ENCODE measurements at places on chromosomes 16 and 17.

- DNase-seq, result peak; percentile 76
Measured at GRCh38 chr17:58317421-58318064, 11.1 kb downstream of the TSPOAP1 start.

- DNase-seq, result no peak
Measured at GRCh38 chr17:4319221-4319620, 47.3 kb downstream of the UBE2G1 start.

DNA sequence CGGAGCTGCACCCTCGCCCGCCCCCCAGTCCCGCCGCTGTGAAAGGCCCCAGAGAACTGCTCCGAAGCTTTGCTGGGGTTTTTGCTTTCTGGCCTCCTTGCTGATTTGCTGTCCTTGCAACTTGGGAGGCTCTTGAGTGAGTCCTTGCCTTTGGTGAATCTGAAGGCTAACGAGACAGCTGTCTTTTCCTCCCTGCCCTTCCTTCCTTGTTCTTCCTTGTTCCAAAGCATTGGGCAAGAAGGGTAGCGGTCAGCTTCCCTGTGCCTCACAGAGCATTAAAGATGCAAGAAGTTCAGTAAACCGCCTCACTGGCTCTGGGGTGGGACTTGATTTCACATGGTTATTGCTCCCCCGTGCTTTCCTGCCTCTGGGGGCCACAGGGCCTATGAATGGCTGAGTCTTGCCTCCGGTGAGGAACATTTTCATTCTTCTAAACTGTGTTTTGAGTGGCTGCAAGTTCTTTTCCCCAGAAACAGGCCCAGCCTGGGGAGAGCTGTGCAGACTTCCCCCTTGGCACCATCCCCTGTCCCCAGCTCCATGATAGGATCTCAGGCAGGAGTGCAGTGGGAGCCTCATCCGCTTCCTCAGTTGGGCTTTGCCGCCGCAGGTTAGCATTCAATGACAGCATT, 1.4 kb downstream of the YPEL2 start:
- no peak for DNase-seq

DNA sequence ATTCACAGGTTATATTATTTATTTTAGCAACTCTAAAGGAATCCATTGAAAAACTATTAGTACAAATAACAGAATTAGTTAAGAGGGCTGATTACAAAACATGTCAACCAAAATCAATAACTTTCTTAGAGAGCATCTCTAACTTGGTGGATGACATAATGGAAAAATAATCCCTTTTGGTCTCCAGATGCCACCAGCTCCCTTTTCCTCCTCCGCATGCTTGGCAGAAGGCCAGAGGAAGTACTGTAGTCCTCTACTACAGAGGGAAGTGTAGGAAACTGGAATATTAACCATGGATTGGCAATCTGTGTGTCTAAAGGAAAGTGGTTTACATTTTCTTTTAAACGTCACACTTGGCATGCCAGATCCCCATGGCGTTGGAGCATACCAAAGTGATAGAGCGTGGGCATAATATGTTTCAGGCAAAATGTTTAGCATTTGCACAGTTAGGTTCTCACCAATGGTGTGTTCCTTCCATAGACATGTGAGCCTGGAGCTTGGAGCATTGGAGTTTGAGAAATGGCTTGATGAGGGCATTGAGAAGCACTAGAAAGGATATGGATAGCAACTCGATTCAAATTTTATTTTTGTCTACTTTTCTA, 106.3 kb downstream of the PRKCB start:
- DNase-seq, result no peak

DNA sequence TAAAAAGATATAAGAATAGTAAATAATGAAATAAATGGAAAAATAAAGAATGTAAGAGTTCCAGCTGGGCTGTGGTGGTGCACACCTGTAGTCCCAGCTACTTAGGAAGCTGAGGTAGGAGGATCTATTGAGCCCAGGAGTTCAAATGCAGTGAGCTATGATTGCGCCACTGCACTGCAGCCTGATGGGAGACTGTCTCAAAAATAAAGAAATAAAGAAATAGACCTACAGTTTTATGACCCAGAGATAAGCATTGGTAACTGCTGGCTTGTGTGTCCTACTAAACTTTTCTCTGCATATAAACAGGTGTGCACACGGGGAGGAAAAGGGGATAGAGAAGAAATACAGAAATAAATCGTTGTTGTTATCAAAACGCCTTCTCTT, 7.8 kb upstream of the PDP2 start:
- no peak for DNase-seq

DNA sequence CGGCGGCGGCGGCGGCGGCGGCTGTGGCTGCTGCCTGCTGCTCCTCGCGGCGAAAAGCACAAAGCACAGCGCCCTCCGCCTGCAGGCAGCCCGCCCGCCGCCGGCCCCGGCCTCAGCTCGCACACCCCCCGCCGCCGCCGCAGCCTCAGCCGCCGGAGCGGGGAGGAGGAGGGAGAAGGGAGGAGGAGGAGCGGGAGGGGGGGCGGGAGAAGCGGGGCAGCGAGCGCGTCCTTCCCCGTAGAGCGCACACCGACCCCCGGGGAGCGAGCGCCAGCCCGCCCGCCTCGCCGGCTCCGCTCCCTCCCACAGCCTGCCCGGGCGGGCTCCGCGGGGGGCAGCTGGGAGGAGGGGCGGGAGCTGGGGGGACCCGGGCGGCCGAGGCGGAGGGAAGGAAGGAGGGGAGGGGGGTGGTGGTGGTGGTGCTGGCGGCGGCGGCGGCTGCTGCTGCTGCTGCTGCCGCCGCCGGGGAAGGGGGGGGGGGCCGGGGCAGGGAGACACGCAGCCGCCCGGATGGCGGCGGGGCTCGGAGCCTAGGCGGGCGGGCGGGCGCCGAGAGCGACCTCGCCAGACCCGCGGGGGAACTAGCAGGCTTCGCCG, at the start of gene UBTF:
UBTF (minus strand) TSS at position 60 of the 597 bp plus-strand sequence. CDS start 1,446 bp downstream, outside the sequence.
- peak; percentile 67 for DNase-seq

DNA sequence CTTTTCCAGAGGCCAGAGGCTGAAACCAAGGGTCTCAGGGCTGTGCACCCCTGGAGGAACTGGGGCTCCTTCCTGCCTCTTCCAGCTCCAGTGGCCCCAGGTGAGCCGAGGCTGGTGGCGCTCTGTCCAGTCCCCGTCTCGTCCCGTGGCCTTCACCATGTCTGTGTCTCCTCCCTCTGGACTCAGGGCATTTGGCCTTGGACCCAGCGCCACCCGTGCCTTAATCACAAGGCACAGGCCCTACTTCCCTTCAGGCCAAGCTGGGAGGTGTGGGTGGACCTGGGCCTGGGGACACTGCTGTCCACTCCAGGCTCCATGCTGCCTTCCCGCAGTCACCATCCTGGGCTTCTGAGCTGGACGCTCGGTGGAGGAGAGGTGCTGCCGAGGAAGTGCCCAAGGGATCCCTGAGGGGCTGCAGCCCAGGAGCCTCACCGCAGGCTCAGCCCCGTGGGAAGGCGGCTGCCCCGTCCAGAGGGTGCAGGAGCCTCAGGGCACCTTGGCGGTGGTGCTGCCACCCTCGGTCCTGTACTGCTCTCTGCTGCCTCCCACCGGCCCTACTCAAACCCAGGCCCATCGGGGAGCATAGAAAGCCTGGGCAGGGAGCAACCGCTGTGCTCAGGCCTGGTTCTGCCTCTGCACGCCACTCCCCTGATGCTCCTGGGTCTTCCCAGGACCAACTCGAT, 9.6 kb upstream of the APRT start:
- no peak for DNase-seq

GRCh38 chr16:83538707-83539106, 269.1 kb upstream of the HSBP1 start:
- DNase-seq, result no peak

GRCh38 chr17:69539781-69540319, 125.4 kb downstream of the MAP2K6 start:
- no peak for DNase-seq

DNA sequence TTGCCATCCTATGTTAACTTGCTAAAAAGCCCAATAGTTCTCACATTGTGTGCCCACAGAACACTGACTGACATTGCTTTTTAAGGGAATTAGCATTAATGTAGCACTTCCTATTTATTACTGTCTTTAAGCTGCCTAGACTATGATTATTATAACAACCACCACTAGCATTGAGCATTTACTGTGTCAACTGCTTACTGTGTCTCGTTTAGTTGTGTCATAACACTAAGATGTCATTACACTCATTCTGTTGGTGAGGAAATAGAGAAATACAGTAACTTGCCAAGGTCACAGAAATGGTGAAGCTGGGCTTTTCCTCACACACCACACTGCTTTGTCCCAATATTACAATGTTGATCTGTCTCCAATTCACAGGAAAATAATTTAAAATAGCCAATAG, 30.2 kb downstream of the TRIM25 start:
- DNase-seq, result no peak

DNA sequence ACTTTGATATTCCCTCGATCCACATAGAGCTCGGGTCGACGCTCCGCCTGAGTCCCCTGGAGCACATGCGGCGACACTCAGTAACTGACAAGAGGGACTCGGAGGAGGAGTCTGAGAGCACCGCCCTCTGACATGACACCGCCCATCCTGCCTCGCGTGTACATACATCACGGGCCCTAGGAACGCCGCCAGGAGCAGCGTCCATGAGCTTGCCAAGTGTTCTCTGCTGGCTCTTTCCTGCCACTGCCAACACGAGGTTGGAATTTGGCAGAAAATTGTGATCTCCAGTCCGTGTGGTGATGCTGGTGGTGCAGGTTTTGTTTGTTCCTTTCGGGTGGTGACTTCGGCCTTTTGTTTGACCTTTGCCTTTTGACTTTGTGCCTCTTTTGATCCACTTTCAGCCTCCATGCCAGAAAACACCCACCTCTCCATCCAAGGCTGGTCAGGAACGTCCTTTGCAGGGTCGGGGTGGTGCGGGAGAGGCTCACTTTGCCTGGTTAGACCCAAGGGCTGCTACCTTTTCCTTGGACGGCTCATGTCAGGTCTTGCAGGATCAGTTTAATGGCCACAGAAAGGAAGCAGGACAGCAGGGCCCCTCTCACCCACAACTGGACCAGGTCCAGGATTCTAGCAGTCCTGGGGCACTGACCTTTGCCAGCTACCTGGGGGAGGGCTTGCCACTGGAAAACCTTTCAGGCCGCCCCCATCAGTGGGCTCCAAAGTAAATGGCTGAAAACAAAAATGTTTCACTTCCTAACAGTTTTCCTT, 27.6 kb downstream of the ELAC2 start:
- DNase-seq, result no peak

GRCh38 chr17:75856062-75856756, 1.1 kb upstream of the WBP2 start:
- no peak for DNase-seq

GRCh38 chr16:49597796-49598195, 224.2 kb downstream of the C16orf78 start:
- no peak for DNase-seq

DNA sequence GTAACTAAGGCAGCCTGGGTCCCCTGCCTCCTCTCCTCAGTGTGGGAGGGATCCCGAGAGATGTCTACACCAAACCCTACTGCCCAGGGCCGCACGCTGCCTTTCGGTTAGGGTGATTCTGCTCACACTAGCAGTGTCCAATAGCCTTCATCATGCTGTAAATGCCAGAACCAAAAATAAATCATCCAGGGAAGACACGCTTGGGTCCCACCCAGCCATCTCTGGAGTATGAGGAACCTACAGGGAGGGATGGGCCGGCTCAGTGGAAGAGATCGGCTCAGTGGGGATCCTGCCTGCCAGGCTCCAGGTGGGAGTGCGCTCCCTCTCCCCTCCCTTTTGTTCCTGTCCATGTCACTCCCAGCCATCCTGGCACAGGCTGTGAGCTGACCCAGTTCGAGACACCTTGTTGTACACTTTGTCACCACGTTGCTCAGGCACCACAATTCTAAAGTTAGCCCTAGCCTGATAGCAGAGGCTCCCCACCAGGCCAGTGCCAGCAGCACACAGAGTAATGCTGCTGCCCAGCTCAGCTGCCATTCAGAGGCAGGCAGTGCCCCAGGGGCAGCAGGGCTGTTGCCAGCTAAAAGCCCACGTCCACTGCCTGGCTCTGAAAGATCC, 24.5 kb downstream of the PEMT start:
- no peak for DNase-seq

DNA sequence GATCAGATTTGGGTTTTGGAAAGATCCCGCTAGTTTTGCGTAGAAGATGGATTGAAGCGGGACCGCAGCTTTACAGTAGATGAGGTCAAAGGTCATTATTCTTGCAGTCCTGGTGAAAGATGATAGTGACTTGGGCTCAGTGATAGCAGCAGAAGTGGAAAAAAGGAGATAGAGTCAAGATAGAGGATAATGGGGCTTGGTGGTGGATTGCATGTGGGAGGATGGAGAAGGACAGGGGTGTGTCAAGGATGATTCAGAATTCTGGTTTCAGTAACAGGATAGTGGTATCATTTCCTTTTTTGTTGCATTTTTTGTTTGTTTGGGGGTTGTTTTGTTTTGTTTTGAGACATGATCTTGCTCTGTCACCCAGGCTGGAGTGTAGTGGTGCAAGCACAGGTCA, 28.7 kb downstream of the CHD9NB start:
- no peak for DNase-seq

GRCh38 chr17:34254146-34254545, 939 bp upstream of the CCL2 start:
- DNase-seq, result no peak

DNA sequence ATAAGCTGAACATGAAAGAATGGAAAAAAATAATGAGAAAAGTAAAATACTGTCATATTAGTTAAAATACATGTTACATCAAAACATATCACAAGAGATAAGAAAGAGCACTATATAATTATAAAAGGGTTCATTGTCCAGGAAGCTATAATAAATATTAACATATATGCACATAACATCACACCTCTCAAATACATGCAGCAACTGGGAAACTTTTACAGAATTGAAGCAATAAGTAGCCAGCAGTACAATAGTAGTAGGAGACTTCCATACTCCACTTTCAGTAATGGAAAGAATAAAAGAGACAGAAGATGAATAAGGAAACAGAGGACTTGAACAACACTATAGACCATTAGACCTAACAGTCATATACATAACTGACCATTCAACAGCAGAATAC, 90.4 kb downstream of the AHSP start:
- DNase-seq, result no peak

DNA sequence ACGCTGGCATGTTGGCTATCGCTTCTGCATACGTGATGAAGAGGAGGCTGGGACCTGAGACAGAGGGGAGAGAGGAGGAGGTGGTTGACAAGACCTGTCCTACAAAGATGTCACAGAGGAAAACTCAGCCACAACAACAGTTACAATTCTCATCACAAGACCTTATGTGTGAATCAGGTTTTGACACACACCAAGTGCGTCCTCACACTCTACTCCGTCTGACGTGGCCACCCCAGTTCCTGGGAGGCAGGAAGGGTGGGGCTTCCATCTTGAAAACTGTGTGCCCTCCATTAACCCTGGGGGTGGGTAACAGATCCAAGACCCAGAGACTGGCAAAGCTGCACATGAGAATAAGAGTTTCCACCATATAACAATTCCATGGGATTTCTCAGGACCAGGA, 24.1 kb downstream of the SLC6A4 start:
- DNase-seq, result no peak
